Stimulated activated CD8-positive, alpha-beta memory T cell treated with anti-CD3 and anti-CD28 coated beads, Interleukin-12 subunit alpha, Interleukin-12 subunit beta, amount 100 ng/mL, for 4 hours (primary cell): ENCODE measurements at places on chromosomes 5 and 9.

DNA sequence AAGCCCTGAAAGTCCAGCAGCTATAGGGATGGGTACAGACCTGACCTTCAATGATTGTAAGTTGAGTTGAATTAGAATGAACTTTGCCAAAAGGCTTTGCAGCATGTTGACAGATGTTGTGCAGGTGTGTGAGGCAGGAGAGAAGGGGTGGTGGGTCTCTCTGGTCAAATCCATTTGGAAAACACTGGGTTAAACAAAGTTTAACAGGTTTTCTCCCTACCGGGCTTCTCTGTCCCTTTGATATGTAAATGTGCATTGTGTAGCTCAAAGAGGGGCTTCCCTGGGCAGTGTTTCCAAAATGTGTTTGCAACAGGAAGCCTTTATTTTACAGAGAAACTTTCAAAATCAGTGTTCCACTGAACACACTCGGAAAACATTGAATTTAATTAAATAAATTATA lies 72.1 kb upstream of the BRINP1 start:
- no peak for DNase-seq

DNA sequence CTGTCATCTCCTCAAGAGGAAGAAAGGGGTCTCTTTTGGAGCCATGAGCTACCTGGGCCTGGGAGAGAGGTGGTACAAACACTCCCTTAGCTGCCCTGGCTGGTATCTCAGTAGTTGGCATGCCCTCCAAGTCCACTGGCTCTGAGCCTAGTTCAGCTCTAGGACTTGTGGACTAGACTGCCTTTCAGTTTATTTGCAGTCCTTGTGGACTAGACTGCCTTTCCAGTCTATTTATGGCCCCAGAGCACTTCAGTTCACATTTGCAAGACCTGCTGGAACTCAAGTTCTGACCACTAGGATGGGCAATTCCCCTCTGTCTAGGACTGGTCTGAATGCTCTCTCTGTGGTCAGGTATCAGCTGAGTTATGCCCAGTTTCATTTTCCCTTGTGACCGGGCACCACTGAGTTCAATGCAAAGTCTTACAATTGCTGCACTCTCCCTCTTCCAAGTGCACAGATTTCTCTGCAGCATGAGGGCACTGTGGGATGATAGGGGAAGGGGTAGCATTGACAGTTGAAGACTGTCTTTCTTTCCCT lies 1019.0 kb downstream of the TAF11L14 start:
- no peak for DNase-seq

- DNase-seq, result no peak
Observed at GRCh38 chr9:20898885-20899554, 132.4 kb downstream of the HACD4 start.

DNA sequence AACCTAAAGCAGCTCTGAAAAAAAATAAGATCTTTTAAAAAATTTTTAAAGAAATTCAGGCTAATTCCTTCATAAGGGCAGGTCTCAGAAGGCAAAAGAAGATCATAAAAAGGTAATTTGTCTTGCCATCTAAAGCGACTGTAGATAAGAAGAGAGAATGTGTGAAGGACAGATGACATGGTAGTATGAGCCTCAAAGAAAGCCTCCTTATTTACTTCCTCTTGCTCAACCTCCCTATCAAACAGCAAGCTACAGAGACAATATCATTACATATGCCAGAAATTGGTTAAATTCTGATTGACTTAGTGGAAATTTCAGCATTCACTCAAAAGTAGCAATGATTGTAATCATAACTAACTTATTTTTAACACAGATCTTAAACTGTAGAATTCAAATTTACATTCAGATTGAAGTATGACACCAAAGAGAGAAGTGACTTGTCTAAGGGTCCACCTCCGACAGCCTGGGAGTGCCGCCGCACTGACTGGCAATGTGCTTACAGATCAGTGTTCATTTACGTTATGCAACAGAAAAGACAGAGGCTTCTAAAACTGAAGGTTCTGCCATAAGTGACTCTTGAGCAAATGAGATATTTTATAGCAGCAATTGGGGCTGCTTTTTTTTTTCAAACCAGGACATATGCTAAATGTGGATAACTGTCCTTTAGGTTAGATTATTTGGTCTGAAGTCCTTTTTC lies 132.0 kb downstream of the CEMIP2 start:
- no peak for DNase-seq

- no peak for DNase-seq
Observed at GRCh38 chr5:177530638-177531037, 13.9 kb upstream of the DDX41 start.

- no peak for DNase-seq
Observed at GRCh38 chr9:86636519-86636918, 282.3 kb upstream of the TUT7 start.

- DNase-seq, result no peak
Observed at GRCh38 chr5:142609142-142609541, 76.7 kb downstream of the FGF1 start.

DNA sequence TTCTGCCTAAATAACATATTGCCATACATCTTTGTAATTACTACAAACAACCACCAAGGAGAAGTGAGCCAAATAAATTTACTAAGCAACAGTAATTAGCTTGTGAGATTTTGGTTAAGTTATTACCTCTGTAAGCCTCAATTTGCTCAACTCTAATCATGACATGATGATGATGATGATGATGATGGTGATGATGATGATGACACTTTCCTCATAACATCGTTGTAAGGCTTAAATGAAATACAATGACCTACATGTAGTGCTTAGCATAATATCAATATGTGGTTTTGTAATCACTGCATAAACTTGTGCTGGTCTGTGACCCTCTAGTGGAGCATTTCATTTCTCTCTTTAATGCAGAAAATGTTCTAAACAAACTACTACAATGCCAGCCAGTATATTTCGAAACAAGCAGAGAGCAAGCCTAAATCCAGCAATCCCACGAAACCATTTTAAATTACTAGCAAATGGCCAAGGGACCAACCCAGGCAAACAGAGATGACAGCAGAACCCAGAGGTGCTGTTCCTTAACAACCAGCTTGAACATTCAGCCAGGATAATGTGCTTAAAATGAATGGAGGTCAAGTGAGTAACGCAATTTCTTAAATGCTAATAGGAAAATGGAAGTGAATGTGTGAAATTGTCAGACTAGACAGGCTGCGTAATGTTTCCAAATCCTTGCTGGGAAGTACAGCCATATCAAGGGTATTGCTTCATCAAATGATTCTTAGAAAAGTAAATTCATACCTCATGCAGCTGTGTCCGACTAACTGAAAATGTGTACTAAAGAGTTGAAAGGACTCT lies 281.9 kb upstream of the PUM3 start:
- no peak for DNase-seq
